ENCODE measurements at places on chromosomes 1 and 21. TPM values are rescaled to one million over a fixed set of nuclear protein-coding genes. Genes with fewer than 3 reads are reported as not detected.

Gene CD5L
- total RNA-seq: not detected

Gene LRRN2
- total RNA-seq: not detected

Gene RHD
- total RNA-seq: not detected

Gene IL12RB2
- total RNA-seq: 1.0 TPM

Gene CASZ1
- total RNA-seq: 21.3 TPM

Gene C1orf159
- total RNA-seq: 6.5 TPM

Gene MTARC1
- total RNA-seq: 5.7 TPM

Gene PRDM15
- 6.5 TPM for total RNA-seq

Gene TFF2
- total RNA-seq: not detected

Gene PLPPR5
- total RNA-seq: not detected

Gene PIK3CD
- 13.9 TPM for total RNA-seq

Gene TIE1
- total RNA-seq: 0.14 TPM

Gene EDN2
- total RNA-seq: 4.4 TPM

Gene ZBED6
- 8.6 TPM for total RNA-seq

Gene SLAMF6
- total RNA-seq: not detected

Gene CHI3L1
- 3.1 TPM for total RNA-seq

Gene RHCE
- total RNA-seq: 0.43 TPM

Gene ARV1
- total RNA-seq: 5.8 TPM

Gene LCE6A
- total RNA-seq: not detected

Gene GPR37L1
- total RNA-seq: not detected

Gene IGSF9
- total RNA-seq: 20.9 TPM

Gene ARHGEF16
- total RNA-seq: 22.8 TPM
